ENCODE measurements at places on chromosomes 7 and 10.

DNA sequence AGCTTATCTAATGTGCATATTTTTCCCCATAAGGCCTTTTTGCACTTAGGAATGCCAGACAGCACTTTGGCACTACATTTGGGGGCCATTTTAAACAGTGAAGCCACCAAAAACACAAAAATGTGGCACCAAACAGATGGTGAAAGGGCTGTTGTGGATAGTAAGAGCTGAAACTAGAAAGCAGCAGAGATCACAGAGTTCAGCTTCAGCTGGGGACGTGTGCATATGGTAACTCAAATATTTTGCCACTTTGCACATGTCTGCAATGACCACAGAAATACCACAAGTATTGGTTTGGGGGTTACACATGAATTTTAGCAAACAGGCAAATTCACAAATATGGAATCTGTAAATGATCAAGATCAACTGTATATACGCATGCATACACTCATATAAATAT is 72.8 kb downstream of the PODXL start:
- DNase-seq, result no peak

DNA sequence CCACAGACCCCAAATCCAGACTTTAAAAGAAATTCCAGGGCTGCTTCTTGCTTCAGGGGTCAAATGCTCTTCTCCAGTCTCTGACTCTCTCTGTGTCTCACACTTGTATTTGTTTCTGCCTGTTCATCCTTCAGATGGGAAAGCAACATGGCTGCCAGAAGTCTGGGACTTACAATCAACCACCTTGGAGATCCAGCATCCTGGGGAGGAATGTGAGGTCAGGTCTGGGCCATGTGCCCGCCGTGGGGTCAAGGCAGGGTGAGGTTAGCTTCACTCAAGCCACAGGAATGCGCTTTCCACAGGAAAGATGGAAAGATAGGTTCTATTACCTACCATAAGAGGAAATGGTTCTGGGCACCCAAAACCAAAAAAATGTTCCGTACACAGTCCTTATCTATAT is 34.3 kb upstream of the NPVF start:
- DNase-seq, result no peak

DNA sequence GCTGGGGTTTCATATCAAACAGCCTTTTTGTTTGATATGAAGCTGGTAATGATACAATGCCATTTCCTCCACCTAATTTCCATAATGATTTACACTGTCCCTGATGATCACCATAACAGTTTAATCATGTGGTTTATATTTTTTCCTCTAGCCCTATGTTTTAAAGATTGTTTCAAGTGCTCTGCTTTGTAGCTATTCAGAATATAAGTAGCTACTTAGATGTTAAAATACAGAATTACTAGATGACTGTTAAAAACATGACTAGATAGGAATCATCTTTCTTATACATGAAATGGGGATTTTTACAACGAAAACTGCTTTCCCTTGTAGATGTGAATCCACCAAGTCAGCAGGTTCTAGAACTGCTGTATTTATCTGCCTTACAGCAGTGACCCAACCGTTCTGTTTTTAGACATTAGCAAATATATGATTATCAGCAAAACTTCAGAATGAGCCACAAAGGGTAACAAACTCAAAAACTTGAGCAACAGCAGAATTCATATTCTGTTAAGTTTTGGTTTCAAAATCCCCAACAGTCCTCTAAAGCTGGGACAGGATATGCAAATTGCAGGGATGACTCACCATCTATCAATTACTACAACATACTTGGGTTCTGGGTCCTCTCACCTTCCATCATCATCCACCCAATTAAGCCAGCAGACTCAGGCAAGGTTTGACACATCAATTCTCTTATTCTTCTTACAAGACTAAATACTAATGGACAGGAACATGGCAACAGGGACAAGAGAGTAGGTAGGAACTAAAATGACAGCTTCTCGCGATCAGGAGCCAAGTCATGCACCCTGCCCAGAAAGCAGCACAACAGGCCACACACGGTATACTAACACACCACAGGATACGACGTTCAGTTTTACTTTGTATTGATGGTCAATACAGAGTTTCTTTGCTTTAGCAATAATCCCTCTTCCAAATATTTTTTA is 83.9 kb downstream of the PIP4K2A start:
- DNase-seq, result no peak

- DNase-seq, result no peak
Measured at GRCh38 chr7:112212571-112212970, 6.1 kb downstream of the ZNF277 start.

DNA sequence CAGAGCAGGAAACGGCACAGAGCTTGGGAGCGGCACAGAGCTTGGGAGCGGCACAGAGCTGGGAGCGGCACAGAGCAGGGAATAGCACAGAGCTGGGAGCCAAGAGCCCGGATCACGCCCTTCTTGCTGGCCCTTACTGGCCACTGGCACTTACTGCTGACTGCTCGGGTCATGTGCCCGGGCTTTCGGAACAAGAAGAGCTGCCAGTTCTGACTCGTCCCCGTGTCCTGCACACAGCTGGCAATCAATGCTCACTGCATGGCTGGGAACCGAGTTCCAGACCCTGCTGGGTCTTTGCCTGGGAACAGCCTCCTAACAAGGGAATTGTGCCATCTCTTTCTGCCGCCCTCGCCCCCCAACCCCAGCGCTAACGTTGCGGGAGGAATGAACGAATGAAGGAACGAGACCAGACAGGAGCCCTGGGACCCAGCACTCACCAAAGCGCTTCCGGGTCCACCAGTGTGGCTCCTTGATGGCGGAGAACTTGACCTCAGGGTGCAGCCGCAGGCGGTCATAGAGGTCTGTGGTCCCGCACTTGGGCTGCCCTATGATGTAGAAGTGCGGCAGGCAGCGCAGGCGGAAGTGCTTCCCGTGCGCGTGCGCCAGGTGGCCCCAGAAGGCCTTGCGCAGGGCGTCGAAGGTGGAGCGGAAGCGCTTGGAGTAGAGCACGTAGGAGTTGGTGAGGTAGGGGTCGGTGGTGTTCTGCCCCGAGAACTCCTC is 49.1 kb downstream of the CHST15 start:
- no peak for DNase-seq

GRCh38 chr7:71132377-71133231 is 660 bp downstream of the GALNT17 start:
- no peak for DNase-seq

GRCh38 chr10:22825841-22826240 is 102.0 kb upstream of the ARMC3 start:
- DNase-seq, result no peak

DNA sequence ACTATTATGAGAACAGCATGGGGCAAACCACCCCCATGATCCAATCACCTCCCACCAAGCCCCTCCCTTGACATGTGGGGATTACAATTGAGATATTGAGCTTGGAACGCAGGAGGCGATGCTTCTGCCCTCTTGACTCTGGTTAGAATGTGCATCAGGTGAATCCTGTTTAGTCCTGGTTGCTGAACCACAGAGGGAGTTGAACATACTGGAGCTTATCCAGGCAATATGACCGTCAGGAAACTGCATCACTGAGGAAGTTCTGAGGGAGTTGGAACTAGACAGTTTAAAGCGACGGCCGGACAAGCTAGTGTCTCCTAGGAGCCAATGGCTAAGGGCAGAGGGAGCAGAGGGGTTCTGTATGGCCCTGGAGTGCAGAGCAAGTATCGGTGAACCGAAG is 31.8 kb upstream of the GARS1 start:
- DNase-seq, result no peak

Measured in amygdala (tissue), 56 donors.